WERI-Rb-1 (cell line): ENCODE measurements at places on chromosomes 13 and 19.

DNA sequence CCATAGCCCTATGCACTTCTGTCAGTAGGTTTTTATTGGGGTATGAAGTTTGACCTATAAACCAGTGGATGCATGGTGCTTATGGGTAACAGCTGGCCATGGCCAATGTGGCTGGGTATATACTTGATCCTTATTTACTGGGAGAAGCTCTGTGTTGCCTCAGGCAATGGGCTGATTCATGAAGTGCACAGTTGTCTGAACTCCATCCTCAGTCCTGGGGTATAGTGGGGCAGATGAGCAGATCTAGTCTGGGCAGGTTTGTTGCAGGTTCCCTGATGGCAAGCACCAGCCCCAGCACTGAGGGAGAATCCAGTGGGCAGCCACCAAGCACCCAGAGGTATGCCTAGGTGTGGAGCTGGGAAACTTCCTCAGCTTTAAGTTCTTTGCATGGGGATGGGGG is 274.4 kb downstream of the TDRD3 start:
- no peak for DNase-seq

- DNase-seq: no peak
Measured at GRCh38 chr19:2912306-2912705, 11.6 kb downstream of the ZNF57 start.

DNA sequence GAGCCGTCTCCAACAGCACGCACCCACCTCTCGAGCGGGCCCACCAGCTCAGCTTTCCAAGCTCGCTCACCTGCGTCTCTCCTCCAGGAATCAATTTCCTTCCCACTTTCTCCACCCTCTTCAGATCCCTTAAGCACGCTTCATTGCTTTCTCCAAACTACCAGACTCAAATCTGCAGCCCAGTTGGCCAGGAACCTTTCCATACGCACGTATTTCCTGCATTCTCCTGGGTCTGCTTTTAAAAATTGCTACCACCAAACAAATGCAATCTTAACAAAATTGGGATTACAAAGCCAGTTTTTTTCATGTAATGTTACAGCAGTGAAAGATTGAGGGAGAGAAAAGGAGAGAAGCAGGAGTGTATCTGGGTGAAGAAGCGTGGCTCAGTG is 1.5 kb downstream of the ENOX1 start:
- no peak for DNase-seq

DNA sequence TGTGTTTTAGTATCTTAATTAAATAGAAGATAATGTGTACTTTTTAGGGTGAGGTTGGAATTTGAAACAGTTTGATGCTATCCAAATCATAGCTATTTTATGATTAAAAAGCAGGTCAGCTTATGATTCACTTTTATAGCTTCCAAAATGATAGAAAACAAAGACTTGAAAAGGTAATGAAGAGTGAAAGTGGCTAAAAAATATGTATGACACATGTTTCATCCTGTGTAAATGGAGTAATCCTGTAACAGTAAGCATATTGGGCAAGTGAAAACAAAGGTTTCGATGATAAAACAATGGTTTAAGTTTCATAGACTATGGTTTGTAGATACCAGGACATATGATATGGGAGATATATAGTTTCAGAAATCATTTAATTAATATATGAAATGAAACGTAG is 456.2 kb downstream of the PCDH20 start:
- no peak for DNase-seq

GRCh38 chr19:32682317-32682716 is 6.7 kb downstream of the RGS9BP start:
- DNase-seq: no peak

DNA sequence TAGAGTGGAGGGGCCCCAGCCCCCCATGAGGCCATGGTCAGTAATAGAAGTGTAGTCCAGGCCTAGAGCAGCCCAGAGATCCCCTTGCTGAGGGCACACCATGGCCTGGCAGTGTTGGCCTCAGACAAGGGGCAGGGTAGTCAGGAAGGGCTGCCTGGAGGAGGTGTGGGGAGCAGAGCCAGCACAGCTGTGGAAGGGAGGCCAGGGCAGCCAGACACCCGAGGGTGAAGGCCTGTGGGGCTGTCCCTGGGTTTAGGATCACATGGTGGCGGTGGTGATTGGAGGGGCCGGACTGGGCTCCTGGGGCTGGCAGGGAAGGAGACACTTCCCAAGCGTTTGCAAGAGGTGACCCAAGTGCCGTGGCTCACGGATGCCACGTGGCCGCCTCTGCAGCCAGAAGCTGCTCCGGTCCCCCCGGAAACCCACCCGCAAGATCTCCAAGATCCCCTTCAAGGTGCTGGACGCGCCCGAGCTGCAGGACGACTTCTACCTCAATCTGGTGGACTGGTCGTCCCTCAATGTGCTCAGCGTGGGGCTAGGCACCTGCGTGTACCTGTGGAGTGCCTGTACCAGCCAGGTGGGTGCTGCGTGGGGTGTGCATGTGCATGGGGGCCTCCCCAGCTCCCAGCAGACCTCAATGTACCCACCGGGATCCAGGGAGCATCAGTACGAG is 11.6 kb upstream of the TEKTIP1 start:
- DNase-seq: no peak

- DNase-seq: peak; percentile 37
Measured at GRCh38 chr13:107216046-107216755, 648.3 kb upstream of the ARGLU1 start.

- DNase-seq: no peak
Measured at GRCh38 chr13:37806666-37807065, 62.9 kb downstream of the TRPC4 start.

- DNase-seq: no peak
Measured at GRCh38 chr13:113267642-113268405, 29.2 kb upstream of the LAMP1 start.

GRCh38 chr13:32429433-32429909 is 1.5 kb upstream of the N4BP2L1 start:
- no peak for DNase-seq
